ENCODE measurements at places on chromosomes 6 and 20.

DNA sequence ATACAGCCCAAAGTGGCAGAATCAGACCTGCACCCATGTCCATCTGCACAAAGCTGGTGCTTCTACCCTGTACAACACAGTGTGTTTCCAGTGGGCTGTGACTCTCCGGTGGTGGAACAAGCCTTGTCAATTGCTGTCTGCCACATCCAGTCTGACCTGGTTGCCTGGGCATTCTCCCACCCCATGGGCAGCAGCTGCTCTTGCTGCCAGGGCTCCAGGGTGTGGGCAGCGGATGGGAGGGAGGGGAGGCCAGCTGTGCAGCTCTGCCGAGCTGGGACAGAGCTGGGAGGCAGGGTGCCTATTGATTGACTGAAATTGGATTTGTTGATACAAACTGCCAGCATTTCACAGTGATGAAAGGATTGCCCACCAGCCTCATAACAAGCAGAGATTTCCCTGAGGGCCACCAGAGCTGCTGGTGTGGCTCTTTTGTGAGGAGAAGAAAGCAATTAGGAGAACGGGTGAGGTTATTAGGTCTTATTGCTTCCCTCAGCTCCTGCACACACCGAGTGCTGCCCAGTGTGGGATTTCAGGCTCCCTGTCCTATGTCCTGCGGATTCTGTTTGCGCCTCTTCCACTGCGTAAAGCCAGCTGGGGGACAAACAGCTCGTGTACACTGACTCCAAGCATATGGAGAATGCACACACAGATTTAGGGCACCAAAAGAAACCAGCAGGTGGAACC lies 150.8 kb downstream of the NRN1 start:
- DNase-seq, result no peak

DNA sequence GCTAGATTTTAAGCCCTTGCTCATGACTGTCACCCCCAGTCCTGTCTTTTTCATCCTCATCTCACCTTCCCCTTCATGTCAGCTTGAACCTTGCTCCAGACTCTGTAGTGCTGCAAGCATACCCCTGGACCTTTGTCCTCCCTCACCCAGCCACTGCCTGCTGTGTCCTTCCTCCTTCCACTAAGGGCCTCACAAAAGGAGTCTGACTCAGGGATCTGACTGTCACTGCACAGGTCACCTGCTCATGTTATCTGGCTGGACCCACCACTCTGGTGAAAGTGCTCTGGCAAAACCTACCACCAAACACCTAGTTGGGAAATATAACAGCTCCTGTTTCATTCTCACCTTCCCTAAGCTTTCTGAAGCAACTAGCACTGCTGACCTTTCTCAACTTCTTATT lies 151.4 kb downstream of the INSM1 start:
- DNase-seq, result no peak

DNA sequence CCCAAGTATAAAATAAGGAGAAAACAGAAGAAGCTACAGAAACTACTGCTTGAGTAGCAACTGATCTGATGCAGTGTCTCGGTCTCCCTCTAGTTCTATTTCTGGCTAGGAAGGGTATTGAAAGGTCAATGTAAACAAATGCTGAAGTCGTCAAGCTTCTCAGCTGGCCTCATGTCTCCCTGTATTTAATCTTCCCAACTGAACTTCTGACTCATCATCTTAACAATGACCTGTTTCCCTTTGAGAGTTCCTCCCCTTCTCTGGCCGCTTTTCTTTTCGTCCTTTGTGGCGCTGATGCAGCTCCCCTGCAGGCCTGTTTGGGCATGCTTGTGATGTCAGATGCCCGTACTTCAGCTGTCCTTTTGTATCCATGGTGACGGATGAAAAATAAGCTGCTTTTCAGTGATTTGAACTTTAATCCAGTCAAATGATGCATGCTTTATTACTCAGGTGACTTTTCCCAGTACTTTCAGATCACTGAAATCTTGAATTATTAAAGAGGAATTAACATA lies 7.8 kb upstream of the LCA5 start:
- no peak for DNase-seq

DNA sequence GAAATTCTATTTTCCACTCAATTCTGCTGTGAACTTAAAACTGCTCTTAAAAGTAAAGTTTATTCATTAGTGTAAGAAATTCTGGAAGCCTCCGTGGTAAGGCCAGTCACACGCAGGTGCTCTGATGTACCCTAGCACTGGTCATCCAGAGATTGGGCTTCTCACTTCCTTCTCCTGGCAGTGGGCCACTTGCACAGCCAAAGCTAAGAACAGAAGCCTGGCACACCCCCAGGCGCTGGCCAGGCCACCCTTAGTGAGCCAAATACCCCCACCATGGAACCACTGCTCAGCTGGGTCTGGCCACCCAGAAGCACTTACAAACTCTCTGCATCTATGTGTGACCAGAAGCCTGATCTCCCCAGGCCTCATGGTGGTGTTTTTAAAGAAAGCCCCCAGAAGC lies 35.3 kb upstream of the ARFGEF2 start:
- DNase-seq, result no peak

- DNase-seq, result no peak
Measured at GRCh38 chr20:47586649-47587294, 85.1 kb downstream of the NCOA3 start.

Measured in stimulated activated CD8-positive, alpha-beta memory T cell treated with anti-CD3 and anti-CD28 coated beads, Interleukin-2, amount 100 ng/mL, for 1 hour (primary cell).